NCI-H526 (cell line): ENCODE measurements at places on chromosomes 16 and 17.

DNA sequence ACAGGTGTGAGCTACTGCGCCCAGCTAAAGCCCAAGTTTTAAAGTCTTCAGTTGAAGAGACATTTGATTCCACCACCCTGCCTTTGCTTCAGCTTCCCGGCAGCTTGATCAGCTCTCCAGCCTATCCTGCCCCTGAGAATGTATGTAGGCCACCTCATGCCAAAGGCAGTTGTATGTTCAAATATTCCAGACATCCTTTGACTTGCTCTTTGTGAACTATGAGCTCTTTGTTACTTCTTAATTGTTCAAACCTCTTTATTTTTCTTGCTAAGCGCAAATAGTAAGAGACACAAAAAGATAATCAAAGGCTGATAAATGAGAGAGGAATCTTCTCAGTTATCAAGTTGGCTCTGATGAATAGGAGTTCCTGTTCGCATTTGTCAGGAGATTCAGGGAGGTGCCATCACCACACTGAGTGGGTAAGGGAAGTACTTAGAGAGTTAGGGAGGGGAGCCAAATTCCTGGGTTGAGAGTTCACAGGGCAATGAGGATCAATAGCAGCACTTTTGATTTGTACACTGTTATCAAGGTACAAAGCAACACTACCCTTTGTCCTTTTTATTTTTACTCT, 32.0 kb upstream of the SUPT4H1 start:
- DNase-seq = no peak

- no peak for DNase-seq
Observed at GRCh38 chr16:22222998-22223397, 16.9 kb downstream of the EEF2K start.

DNA sequence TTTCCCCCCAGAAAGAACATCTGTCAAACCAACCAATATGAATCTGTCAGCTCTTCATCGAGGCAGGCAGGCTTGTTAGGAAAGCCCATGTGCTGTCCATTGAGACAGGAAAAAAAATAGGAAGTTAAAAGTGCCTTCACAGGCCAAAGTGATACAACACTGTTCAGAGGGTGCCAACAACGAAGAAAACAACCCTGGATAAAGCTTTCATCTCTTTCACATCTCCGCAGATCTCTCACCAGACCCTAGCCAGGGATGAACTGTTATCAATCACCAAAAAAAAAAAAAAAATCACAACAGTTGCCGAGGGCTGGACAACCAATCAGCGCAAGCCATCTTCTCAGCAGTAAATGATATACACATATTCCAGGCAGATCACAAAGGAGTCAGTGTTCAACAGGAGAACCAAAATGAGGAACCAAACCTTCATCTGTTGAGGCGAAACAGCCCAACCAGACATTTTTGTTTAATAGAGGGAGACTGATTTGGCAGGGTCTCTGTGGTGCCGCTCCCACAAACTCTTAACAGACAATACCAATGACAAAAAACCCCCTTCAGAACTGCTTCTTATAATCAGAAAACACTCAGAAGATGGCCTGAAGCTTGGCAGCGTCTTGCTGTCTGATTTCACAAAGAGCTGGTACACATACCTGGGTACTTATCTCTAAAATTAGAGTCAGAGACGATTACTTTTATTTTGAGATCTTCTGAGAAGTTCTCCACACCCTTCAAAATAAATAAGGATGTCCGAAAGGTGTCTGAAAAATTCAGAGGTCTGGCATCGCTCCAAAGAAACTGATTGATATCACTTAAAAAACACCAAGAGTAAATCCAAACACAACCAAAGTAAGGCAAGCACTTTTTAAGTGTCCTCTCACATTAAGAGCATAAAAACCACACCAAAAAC, 1.8 kb downstream of the MAP3K14 start:
- DNase-seq = peak; percentile 27

DNA sequence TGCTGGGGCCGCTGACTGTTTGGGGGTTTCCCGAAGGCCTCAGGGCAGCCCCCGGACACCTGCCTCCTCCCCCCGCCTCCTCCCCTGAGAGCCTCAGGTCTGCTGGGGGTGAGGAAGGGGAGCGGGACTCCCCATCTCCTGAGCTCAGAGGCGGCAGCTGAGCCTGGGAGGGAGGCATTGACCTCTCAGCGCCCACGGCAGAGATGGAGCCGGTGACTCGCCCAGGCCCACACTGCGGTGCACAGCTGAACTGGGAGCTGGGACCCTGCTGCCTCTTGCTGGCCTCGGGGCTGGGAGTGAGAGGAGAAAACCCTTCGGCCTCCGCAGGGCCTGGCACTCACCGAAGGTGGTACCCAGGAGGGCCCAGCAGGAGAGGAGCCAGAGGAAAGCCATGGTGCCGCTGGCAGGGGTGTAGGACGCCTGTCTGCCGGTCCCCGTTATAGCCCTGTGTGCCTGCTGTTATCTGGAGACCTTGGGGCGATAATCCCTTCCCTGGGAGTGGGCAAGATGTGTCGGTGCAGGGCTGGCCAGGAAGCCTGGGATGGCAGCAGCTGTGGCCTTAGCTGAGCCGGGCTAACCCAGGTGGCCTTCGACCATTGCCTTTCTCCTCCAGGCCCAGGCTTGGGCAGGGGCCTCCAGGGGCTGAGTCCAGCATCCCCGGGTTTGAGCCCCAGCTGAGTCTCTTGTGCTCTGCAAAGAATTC, at the start of gene CTRB2:
Gene CTRB2 (minus strand): TSS at position 413 of the 703 bp plus-strand sequence. CDS start 20 bp downstream, at position 393.
- no peak for DNase-seq

DNA sequence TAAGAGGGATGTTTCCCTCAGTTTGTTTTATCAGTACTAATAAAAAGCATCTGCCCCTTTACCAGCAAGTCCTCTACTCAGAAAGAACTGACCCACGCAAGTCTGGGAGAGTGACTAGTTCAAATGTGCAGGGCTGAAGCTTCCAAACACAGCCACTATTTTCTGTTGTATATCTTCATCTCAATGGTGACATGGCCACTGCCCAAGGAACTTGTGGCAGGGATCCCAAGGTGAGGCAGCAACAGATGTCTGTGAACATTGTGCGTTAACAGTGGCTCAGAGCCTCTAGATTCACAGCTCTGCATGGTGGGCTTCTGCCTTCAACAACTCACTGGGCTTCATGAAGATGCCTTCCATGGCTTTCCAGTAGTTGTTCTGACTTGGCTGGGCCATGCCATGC, 3.7 kb upstream of the BLTP2 start:
- no peak for DNase-seq

DNA sequence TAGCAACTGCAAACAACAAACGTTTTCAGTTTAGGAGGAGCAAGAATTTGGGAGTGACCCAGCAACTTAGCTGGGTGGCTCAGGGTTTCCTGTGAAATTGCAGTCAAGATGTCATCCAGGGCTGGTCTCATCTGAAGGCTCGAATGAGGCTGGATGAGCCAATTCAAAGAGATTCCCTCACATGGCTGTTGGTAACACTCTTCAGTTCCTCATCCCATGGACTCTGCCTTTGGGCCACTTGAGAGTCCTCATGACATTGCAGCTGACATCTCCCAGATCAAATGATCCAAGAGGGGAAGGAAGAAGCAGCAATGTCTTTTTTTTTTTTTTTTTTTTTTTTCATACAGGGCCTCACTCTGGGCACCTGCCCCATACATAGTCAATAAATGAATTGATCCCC, 26.3 kb downstream of the UBALD1 start:
- no peak for DNase-seq

GRCh38 chr17:73625991-73626673, 18.1 kb downstream of the SDK2 start:
- DNase-seq = no peak

DNA sequence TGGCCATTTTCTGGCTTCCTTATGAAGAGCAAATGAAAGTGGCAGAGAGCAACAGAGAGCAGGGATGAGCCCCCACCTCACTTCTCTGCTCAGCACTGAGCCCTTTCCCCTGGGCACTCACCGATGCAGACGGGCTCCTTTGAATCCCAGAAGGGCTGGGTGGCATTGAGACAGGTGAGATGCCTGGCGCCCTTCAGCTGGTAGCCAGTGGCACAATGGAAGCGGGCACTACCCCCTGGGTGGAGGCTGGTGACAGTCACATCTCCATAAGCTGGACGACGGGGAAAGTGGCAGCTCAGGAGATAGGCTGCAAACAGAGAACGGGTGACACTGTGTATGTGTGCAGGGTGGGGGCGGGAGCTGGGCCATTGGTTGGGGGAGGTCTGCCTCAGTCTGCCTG, 12.5 kb upstream of the PHF12 start:
- DNase-seq = no peak

DNA sequence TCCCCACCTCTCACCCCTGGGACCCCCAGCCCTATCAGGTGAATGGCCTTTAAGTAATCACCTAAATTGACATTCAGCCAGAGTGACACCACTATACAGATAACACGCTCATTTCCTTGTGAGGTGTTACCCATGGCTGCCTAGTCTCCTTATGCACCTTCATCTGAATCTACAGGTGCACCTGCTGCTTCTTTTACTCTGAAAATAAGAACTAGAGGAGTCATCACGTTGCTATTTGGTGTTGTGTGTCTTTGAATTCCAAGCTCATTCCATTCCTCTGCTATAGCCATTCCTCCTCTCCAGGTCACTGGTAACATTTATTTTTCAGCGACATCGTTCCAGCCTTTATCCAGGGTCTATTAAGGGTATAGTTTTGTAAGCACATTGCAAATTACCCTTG, 9.8 kb downstream of the LGALS9 start:
- DNase-seq = no peak

- DNase-seq = no peak
Observed at GRCh38 chr17:45298546-45299285, 18.1 kb downstream of the MAP3K14 start.

GRCh38 chr17:36004594-36005108, 3.3 kb upstream of the CCL15 start:
- DNase-seq = no peak

DNA sequence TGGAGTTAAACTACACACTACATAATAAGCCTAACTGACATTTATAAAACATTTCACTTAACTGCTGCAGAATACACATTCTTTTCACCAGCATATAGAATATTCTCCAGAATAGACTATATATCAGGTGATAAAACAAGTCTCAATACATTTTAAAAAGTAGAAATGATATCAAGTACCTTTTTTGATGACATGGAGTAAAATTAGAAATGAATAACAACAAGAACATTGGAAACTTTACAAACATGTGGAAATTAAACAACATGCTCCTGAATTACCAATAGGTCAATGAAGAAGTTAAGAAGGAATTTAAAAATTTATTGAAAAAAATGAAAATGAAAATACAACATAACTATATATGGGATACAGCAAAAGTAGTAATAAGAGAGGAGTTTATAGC, 47.5 kb upstream of the CES5A start:
- DNase-seq = no peak
